NCI-H226 (cell line): ENCODE measurements at places on chromosomes 2 and 18.

DNA sequence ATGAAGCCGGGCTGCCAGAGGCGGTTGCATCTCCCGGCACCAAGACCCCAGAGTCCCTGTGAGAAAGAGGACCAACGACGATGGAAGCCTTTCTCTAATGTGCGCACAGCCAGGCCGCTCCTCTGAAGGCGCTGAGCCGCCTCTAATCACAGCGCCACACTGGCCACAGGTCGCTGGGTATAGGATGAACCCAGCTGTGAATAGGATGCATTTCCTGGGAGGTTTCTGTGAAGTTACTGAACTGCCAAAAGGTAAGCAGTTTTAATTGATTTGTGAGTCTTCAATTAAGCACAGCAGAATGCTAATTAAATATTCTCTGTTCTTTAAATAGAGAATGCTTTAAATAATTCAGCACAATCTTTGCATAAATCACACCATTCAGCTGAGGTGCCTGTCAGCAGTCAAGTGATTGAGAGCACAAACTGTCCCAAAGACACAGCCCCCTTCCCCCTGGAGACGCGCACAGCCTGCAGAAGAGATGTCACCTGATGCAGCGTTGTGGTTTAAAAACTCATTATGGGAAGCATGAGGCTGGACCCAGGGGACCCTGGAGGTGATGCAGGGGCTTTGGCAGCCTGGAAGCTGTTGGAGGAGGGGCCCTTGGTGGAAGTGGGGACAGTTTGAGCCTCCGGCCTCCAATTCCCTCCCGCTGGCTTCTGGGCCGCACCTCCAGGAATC is 98.1 kb downstream of the RTP5 start:
- DNase-seq, result no peak

DNA sequence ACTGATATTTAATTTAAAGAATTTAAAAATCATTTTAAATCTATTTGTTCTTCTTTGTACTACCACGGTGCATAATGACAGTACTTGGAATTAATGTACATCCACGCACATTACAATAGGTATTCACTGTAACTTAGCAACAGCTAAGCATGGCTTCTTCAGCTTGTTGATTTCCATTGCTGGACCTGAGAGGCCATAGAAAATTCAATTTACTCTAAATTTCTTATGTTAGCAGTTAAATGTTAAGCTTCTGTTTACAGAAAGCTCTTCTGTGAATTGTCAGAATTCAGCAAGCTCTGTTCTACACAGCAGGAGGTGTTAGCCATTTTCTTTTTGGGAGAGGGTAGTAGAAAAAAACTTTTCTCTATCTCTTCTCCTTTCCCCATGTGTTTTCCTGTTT is 1149.3 kb upstream of the CDH2 start:
- no peak for DNase-seq

DNA sequence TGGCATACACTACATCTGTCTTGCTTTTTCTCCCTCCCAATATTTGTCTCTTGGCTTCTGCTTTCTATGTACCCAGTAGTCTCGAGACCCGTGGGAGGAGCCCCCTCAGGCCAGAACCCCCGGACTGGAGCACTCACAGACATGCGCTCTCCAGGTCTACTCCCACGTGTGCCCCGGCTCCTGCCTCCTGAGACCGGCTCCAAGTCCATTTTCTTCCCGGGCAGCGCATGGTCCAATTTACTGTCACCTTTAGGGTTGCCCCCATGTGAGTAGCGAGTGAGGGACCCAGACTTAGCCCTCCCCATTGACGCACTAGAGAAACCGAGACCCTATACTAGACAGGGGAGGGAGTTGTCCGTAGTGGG is 11.8 kb upstream of the TEX51 start:
- no peak for DNase-seq

- no peak for DNase-seq
Observed at GRCh38 chr18:77086034-77086433, 46.5 kb downstream of the MBP start.

DNA sequence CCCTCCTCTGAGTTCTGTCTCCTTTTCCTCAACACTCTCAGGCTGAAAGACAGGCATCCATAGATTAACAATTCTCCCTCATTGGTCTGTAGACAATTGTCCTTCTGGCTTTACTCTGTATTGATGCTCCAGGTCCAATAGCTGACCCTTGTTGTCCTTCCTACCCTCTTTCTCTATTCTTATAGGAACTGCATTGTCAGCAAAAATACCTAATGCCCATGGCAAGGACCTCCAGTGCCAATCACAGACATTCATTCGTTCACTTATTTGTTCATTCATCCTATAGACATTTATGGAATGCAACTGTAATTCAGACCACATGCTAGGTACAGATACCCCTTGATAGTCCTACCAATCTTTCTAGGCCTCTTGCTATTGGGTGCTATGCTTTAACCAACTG is 69.8 kb upstream of the DTNA start:
- DNase-seq, result no peak

DNA sequence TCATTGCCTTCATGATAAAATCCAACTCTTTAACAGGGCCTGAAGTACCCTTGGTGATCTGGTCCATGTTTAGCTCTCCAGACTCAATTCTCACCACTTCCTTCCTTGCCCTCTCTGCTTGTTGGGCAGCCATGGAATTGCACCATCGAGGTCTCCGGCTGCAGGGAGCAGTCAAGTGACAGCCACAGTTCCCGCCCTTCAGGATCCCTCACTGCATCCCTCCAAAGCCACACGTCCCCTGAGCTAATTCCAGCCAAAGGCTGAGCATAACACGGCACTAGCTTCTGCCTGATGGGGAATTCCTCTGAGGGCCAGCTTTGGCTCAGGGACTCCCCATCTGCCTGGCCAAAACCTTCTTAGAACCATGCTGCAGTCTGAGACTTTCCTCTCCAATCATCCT is 47.4 kb upstream of the SLC1A4 start:
- no peak for DNase-seq

DNA sequence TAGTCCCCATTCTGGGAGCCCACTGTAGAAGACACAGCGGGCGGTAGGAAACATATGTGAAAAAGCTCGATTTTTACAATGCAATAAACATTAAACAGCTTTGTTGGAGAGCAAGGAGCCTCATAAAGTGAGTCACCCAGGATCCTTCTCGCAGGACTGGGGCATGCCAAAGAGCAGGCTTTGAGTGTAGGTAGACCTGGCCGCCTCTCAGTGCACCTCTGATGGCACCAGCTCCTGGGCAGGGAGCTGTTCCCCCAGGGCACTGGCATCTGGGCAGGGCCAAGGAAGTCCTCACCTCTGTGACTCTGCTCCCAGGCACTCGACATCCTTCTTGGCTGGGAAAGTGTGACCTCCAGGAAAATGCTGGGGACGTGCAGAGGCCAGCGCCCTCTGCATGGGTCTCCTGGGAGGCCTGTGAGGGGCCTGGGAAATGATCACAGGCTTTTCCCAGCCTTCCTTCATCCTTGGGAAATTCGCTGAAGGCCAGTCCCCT is 94.2 kb downstream of the POLR1A start:
- no peak for DNase-seq

DNA sequence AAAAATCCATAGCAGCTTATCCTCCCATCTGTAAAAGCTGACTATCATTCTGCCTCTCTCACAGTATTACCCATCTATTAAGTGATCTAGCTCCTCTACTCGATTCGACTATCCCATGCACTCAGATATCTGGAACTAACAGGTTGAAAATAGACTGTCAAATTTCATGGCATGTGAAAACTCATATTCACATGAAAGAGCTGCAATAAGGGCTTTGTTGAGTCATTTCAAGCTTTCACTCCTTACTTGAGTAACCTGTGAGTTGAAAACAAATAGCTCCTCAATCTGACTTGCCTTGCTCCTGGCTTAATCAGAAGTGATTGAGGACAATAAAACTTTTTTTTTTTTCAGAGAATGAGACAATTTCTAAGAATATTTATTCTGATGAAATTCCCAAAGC is 192.4 kb upstream of the ERBB4 start:
- no peak for DNase-seq

DNA sequence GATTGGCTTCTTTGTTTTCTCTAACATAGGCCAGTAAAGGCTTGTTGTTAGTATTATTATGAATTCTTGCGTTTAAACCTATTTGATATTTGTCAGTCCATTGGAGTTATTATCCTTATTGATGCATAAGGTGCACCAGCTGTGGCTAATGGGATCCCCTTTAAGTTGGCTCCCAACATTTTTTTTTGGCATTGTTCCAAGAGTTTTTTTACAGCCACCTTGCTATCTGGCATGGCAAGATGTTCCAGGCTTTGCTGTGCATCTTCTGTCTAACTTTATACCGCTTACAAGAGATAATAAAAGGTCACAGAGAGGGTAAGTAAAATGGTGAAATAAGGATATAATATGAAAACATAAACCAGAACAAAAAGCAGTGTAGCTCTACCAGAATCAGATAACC is 157.5 kb upstream of the TACR1 start:
- no peak for DNase-seq

DNA sequence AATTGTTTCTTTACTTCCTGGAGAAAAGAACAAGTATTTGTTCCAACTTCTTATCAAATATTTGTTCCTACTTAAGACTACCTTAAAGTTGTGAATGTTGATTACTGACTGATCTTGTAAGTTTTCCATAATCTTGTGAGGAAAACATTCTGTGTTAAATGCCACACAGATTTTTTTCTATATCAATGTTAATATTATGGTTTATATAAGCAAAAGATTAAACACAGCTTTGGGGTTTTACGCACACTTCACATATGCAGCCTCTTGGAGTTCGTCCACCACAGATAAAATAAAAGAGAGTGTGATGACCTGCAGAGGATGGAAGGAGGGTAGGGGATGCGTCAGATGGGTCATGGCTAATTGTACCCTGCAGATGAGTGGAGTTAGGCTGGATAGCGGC is 780.0 kb upstream of the SALL3 start:
- no peak for DNase-seq

DNA sequence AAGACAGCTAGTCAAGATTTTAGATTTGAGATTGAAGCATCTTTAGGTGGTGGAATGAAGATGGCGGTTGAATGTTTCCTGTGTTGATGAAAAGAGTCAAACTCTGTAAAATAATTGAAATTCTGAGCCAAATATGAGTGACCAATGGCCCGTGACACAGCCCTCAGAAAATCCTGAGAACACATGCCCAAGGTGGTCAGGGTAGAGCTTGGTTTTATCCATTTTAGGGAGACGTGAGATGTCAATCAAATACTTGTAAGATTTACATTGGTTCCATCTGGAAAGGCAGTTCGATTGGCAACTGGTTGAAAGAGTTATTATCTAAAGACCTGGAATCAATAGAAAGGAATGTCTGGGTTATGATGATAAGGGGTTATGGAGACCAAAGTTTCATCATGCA is 198.0 kb upstream of the AGAP1 start:
- DNase-seq, result no peak
